ENCODE measurements at places on chromosomes 7 and 10.
A peak's percentile ranks its signal among the peaks of the same experiment; 100 is the strongest.

- DNase-seq: no peak
Observed at GRCh38 chr7:41197769-41198168, 505.1 kb downstream of the INHBA start.

GRCh38 chr7:150657526-150657925, 25.3 kb upstream of the GIMAP6 start:
- no peak for DNase-seq

- no peak for DNase-seq
Observed at GRCh38 chr10:124975977-124976514, 34.1 kb downstream of the ZRANB1 start.

DNA sequence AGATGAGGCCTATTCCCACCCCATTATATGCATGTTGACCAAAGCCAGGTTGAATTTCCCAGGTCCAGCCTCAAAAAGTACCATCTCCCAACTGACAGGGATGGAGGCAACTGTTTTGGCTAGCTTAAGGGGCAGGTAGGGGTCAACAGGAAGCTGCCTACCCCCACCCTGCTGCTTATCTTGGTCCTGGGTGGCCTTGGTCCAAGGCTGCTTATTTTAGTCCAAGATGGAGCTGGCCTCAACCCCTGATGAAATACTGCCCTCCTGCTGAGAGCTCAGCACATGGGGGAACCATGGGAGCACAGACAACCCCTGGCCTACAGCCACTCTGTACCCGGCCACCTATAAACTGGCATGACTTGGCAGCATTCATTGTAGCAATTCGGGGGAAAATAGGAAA, 23.1 kb downstream of the MYO1G start:
- DNase-seq: no peak

DNA sequence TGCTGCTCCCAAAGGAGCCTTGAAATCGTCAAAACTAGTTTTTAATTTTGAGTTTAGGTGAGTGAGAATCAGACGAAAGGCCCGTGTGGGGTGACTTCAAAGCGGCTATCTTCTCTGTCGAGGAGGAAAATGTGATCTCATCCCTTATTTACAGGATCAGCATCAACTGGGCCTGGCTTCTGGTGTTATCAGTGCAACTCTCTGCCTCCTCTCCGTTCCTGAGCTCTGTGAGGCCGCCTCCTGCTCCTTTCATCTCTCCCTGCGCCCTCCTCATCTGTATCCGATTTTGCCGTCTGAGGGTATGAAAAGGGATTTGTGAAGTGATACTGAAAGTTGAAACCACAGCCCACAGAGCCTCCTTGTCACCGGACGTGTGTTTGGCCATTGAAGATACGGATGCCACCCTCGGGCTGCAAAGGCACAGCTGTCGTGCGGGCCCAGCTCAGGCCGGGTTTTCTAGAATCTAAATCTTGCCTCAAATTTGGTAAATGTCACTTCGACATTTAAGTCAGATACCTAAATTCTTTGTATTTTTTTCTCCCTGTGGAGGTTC, 408.7 kb upstream of the ADARB2 start:
- DNase-seq: no peak

GRCh38 chr7:137703291-137704010, 143.3 kb downstream of the DGKI start:
- DNase-seq: no peak

GRCh38 chr10:1488970-1489548, 248.3 kb downstream of the ADARB2 start:
- DNase-seq: peak; percentile 58

- no peak for DNase-seq
Observed at GRCh38 chr10:45468079-45468478, 94.1 kb downstream of the ALOX5 start.

GRCh38 chr7:149196151-149196704, 882 bp downstream of the ZNF282 start:
- peak; percentile 29 for DNase-seq

GRCh38 chr7:104267701-104268368, 60.0 kb upstream of the ORC5 start:
- no peak for DNase-seq

GRCh38 chr7:34155220-34155908, 250.0 kb downstream of the BMPER start:
- no peak for DNase-seq

- no peak for DNase-seq
Observed at GRCh38 chr7:120241973-120242372, 31.0 kb upstream of the KCND2 start.

- peak; percentile 85 for DNase-seq
Observed at GRCh38 chr10:22335173-22335933, 9.9 kb upstream of the SPAG6 start.

DNA sequence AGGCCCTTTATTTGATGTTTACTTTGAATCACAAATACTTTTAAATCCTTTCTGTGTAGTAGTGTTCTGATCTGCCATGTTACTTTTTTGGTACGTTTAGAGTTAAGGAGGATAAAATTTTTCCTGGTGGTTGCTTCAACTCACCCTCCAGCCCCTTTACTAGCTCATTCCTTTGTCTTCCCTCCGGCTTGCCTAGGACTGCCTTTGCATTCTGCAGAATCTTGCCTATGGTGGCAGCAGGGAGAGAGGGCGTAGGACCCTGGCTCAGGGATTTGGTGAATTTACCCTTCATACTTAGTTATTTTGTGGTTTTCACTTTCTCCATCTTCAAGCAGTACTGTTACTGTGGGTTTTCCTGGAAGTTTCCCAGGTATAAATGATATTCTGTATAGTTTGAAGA, 833.5 kb downstream of the XPNPEP1 start:
- no peak for DNase-seq

- DNase-seq: peak; percentile 70
Observed at GRCh38 chr10:73910764-73911552, at the start of gene PLAU. PLAU (plus strand) TSS chr10:73911132; CDS start chr10:73911556, 424 bp downstream.

- peak; percentile 60 for DNase-seq
Observed at GRCh38 chr10:124289851-124290795, 128.6 kb downstream of the OAT start.

DNA sequence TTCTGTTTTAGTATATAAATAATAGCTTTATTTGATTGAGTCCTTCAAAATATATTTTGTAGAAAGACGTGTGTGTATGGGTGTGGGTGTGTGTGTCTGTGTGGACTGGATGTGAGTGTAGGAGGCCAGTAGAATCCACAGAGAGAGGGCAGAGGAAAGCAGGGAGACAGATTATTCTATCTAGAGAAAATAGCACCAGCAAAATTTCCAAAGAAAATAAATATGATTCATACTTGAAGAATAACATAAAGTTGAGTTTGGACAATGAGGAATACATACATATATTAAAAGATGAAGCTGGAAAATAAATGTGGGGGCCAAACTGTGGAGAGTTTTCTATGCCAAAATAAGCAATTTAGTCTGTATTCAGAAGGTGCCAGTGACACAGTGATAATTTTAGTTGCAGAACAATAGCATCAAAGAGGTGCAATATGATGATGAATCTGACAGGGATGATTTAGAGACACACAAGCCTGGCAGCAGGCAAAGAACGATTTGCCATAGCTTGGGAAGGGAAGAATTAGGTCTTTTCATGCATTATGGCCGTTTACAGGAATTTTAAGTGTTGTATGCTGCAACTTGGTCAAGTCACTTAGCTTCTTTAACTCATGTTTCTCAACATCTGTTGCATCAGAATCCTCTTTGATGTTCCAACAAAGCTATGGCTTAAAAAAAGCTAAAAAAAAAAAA, 121.3 kb downstream of the SEMA3A start:
- no peak for DNase-seq

DNA sequence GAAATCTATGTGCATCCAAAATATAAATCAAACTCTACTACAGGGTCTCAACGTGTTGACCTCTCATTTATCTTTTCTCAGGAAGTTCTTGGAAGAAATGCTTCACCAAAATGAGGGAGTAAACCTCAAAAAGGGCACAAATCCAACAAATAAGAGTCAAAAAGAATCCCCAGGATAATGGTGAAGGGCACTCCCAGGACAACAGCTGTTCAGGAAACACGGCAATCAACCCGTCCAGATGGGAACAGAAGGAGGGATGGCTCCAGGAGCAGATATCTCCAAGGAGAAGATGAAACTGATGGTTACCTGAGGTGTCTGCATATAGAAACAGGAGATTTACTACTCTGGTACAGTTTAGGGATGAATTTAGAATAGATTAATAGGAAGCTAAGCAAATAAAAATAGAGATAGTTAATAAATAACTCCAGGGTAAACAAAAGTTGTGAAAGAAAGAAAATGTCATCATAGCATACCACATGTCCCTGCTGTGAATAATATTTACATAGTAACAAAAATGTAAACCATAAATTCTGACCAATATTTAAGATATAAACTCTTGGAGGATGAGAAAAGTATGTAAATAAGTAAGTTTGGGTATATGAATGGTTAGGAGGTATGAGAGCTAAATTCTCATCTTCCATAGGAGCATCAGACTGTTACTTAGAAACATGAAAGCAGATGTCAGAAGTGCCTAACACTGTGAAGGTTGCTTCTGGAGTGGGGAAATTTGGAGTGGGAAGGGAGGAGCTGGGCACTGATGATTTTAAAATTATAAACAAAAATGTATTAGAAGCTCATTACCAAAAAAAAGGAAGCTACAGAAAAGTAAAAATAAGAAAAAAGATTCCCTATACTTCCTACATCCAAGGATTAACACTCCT, 237.5 kb upstream of the HPS1 start:
- no peak for DNase-seq

DNA sequence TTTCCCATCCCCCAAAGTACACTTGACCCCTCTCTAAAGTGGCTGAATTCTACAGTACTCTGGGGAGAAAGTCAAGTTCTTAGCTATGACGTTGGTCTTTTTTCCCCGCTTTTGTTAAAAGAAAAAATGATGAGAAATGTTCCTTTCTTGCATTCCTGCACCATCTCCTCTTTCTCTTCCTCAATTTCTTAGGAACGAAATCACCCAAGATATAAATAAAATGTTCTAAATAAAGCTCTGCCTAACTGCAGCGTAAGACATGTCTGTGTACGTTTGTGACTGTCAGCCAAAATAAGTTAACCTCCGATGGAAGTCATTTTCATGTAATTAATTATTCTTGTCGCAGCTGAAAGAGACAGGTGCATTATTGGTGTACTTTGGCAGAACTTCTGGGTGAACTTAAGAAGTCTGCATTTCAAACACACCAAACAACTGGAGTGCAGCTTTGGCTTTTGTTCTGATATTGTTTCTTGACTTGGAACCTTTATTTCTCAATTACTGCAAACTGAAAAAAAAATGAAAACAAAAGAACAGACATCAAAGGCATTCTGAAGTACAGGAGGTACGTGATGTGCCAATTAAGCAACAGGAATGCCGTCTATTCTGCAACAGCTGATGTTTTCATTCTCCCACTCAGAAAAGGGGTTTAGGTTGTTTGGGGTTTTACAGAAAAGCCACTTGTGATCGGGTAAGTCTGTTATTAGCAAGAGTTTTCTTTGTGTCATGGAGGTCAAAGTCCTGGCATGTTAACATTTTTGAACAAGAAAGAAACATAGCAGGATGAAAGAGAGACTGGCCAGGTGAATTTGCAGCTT, 82.4 kb upstream of the SDK1 start:
- no peak for DNase-seq

DNA sequence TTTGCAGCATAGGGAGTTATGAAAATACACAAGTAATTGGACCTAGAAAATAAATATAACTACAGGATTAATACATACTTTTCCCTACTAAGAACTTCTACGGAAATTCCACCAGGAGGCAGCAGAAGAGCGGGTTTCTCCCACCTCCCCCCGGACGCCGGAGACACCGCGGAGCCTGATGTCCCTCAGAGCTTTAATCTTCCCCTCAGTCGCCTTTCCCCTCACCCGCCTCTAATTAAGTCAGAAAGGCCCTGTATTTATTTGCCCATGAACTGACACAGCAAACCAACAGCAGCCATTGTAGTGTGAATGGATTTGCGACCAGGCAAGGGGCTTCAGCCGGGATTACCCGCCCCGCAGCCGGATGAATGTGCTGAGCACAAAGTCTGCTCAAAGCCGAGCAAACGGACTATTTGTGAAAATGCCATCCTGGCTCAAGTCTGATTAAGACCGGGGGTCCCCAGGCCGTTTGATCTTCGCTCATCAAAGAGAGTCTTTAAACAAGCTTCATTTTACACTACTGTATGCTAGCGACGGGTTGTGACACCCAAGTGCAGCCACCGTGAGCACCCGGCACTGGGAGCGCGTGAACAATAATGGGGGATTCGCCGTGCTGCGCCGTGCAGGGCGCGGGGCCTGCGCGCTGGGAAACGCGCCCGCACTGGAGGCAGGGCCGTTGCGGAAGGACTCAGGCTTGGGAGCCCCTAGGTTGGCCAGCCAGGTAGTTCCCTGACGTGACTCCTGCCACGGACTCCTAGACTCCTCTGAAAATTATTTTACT, 5.6 kb upstream of the DKK1 start:
- DNase-seq: peak; percentile 71

- no peak for DNase-seq
Observed at GRCh38 chr7:85749696-85750453, 563.0 kb upstream of the SEMA3D start.

- DNase-seq: no peak
Observed at GRCh38 chr7:23710000-23710399, at the start of gene STK31. STK31 (plus strand) TSS chr7:23710219; CDS start chr7:23710286, 67 bp downstream.

- DNase-seq: no peak
Observed at GRCh38 chr10:94383530-94383929, 18.8 kb upstream of the TBC1D12 start.

DNA sequence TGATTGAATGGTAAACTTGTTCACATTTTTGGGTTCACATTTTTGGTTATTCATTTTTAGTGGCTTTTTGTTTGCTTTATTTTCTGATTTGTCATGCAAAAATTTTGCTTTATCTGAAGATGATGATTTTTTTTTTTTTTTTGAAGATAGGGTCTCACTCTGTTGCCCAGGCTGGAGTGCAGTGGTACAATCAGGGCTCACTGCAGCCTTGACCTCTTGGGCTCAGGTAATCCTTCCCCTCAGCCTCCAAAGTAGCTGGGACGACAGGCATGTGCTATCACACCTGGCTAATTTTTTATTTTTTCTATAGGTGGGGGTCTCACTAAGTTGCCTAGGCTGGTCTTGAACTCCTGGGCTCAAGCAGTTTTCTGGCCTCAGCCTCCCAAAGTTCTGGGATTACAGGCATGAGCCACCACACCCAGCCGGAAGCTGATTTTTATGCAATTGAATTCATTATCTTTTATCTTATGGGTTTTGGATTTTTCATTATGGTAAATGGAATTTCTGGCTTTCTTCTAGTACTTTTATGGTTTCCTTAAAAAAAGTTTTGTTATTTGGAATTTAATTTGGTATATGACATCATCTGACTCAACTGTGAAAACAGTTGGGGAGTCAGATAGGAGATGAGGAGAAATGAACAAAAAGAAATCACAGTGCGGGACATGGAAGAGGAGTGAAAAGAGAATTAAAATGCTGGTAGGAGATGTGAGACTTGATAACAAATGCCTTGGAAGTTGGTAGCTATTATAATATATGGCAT, 158.7 kb downstream of the LRMDA start:
- no peak for DNase-seq

All from GM20000 (cell line).